ENCODE measurements at places on chromosomes 7 and 10.

DNA sequence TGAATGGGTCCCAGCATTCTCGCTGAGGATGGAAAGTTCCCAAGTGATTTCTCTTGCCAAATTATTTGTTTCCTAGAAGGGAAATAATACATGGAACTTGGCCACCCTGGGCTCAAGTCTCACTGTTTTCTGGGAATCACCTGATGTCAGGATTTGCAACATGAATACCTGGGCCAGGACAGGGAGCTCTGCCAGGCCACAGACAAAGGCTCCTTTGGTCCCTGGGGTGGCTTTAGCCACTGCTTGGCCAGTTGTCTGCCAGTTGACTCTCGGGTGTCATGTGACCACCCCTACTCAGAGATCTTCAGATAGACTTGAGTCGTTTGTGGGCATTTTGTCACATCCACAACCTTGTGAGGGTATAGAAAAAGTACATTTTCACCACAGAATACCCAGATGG lies 258.0 kb upstream of the HABP2 start:
- DNase-seq, result no peak

- DNase-seq, result no peak
Measured at GRCh38 chr10:29183301-29183945, 105.4 kb upstream of the LYZL1 start.

DNA sequence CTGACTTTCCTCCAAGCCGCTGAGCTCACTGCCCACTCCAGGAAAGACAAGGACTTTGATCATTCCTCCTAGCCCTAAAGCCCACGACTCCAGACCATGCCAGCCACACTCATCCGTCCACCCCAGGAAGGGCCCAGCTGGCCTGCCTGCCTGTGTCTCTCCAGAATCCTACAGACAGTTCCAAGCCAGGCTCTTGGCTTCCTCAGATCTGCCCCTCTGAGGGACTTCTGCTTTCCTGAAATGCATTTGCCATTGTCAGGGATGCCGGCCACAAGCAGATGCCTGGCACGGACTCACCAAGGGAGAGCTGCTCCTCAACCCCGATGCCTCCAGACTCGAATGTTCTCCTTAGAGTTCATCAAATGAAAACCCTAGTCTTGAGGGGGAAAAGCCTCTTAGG lies 155.8 kb downstream of the OAT start:
- DNase-seq, result no peak

DNA sequence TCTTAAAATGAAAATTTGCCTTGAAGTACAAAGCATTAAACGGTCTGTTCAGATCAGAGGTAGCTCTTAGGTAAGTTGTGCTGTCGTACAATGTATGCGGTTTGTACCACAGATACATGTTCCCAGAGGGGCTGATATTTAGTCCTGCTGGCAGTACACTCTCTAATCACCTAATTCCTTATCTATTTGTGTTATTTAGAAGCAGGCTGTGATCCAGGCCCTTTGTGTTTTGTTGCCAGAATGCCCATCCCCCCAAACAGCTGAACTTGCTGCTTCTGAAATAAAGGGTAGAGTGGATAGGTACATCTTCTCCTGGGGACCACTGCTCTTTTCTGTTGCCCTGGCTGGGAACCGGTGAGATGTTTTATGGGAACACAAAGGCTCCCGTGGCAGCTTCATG lies 84.5 kb downstream of the SND1 start:
- DNase-seq, result no peak

DNA sequence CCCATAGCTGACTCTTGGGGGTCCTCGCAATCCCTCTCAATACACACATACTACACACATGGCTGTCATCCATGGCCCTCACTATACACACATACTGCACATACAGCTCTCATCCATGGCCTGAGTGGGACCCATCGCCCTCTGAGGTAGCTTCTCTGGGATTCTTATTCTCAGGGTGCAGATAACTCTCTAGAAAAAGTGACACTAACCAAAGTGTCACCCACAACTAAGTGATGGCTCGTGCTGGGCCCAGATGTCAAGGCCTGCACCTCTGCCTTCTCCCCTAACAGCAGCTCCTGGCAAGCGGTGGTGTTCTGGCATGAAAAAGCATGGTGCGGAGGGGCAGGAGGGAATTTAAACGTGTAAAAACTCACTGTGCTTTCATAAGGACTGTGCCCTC lies 62.7 kb upstream of the ZPBP start:
- no peak for DNase-seq

Measured in stimulated activated CD4-positive, alpha-beta T cell treated with anti-CD3 and anti-CD28 coated beads, TNF-alpha, amount 100 ng/mL, for 48 hours (primary cell).